ENCODE measurements at places on chromosomes 16 and 17.

DNA sequence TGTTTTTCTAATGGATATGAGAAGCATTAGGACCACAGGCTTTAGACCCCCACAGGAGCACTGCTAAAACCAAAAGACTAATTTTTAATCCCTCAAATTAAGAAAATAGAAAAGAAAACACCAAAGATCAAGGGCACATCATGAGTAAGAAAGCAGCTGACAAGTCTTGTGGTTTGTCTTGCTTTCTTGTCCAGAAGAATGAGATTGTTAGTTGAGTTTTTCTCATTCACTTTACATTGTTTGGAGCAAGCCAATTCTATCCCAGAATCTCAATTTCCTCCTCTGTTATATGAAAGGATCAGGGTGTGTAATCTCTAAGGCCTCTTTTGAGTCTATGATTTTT, 899.0 kb downstream of the KCNJ2 start:
- no peak for DNase-seq

GRCh38 chr17:71995590-71995989, 125.2 kb upstream of the SOX9 start:
- no peak for DNase-seq

- DNase-seq = no peak
Measured at GRCh38 chr17:15398736-15399331, 57.4 kb upstream of the TEKT3 start.

DNA sequence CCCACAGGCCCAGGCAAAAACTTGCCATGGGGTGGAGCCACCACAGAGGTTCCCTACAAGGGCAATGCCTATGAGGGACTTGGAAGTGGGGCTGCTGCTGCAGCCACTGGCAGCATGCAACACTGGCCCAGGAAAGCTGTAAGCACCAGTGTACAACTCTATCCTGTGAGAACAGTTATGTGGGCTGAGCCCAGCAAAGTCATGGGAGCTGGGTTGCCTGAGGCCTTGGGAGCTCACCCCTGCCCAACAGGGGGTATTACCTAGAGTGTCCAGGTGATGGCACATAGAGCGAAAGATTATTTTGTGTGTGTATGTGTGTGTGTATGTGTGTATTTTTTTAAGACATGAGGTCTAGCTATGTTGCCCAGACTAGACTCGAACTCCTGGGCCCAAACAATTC, 57.0 kb downstream of the TANC2 start:
- no peak for DNase-seq

DNA sequence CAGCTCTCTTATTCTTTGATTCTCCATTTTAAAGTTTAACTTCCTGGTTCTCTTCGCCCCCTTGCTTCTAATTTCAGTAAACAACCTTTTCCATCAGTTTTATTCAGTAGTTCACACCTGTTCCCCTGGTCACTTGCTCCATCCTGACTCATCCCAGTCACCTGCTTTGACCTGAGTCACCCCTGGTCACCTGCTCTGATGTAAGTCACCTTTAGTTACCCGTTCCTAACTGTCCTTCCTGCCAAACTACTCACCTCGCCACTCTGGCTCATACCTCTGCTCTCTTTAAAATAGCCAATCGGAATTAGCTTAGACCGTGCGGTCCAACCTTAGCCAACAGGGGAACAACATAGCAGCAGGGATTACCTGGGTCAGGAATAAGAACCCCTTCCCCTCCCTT, 4.7 kb upstream of the NLRC5 start:
- no peak for DNase-seq

DNA sequence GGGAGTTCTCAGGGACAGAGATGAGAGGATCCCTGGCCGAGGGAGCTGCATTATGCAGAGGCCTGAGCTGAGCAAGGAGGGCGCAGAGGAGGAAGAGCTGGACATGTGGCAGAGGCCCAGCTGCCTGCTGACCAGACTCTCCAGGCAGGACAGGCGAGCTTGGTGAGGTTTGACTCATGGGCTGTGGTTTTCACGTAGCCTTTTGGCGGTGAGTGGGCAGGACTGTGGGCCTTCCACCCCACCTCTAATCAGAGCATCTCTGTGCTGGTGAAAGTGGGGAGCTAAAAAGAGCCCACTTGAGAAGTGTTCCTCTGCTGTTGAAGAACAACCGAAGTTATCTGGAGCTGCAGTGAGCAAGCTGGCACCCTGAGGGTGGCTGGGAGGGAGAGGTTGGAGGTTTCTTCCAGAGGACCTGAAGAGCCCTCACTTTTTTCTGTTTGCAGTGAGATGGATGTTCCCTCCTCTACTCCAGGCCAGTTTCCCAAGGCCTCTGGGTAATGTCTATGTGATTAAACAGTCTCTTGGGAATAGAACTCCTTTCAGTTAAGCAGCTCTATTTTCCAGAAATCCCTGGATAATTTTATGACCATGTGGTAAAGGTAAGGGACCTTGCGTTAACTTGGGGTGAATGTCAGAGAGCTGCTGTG, 11.9 kb downstream of the EPN2 start:
- no peak for DNase-seq

DNA sequence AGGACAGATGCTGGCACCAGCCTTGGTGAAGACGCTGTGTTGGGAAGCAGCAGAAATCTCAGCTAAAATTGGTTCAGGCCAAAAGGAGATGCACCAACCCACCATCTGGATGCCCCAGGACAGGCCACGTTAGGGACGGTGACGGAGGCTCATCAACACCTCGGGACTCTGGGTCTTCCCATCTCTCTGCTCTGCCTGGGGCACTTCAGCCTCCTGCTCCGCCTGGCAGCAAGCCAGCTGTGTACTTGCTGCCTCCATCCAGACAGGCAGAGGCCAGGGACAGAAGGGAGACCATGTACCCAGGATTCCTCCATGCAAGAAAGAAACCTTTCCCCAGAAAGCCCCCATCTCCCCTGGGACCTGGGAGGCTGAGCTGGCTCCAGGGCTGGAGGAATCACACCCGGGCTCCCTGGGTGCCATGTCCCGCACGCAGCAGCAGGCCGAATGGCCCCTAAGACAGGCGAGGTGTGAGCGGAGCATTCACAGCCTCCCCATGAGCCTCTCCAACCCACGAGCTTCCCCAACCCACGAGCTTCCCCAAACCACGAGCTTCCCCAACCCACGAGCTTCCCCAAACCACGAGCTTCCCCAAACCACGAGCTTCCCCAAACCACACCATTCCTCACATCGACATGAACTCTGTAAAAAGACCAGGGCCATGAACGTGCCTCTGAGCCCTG, 274.5 kb downstream of the C16orf95 start:
- no peak for DNase-seq

GRCh38 chr17:2510559-2510958, 1.1 kb downstream of the METTL16 start:
- no peak for DNase-seq

GRCh38 chr17:60526726-60527125, 684 bp upstream of the APPBP2 start:
- no peak for DNase-seq

All from fibroblast of skin of left quadriceps (primary cell).